Endothelial cell of umbilical vein (primary cell): ENCODE measurements at places on chromosomes 4 and X. TPM values are rescaled to one million over a fixed set of nuclear protein-coding genes. Genes with fewer than 3 reads are reported as not detected.

PRR32 gene
- not detected in 2 replicates for total RNA-seq

ADH7 gene
- total RNA-seq, result not detected in 2 replicates

PDE6B gene
- 0.85 and 1.8 TPM in 2 replicates for total RNA-seq

CPLX1 gene
- 1.3 and 1.8 TPM in 2 replicates for total RNA-seq

RBM46 gene
- total RNA-seq, result not detected in 2 replicates

GRIA2 gene
- not detected in 2 replicates for total RNA-seq

MAGEA3 gene
- total RNA-seq, result not detected in 2 replicates

ANKRD50 gene
- 63.6 and 68.9 TPM in 2 replicates for total RNA-seq

EIF2S3 gene
- 152 and 161 TPM in 2 replicates for total RNA-seq

PDLIM5 gene
- 310 and 323 TPM in 2 replicates for total RNA-seq

PITX2 gene
- total RNA-seq, result 0.31 and 0.35 TPM in 2 replicates

XKRX gene
- 0.88 and 1.5 TPM in 2 replicates for total RNA-seq

EFNB1 gene
- 8.8 and 13.3 TPM in 2 replicates for total RNA-seq
